Mesangial cell (primary cell): ENCODE measurements at places on chromosomes 7 and 10. TPM values are rescaled to one million over a fixed set of nuclear protein-coding genes. Genes with fewer than 3 reads are reported as not detected.

GNGT1 gene
- total RNA-seq, result not detected in 2 replicates

FGL2 gene
- total RNA-seq, result under 0.01 TPM in 1 of 2 replicates, not detected in the other

SPDYE11 gene
- not detected in 2 replicates for total RNA-seq

MYOZ1 gene
- 0.89 TPM in 1 of 2 replicates, not detected in the other for total RNA-seq

COL28A1 gene
- 0.16 and 0.38 TPM in 2 replicates for total RNA-seq

SEC31B gene
- total RNA-seq, result 2.3 and 3.3 TPM in 2 replicates

GPER1 gene
- total RNA-seq, result 2.6 and 2.9 TPM in 2 replicates

C10orf143 gene
- 0.49 and 1.6 TPM in 2 replicates for total RNA-seq

CYP3A5 gene
- total RNA-seq, result 0.16 and 3.4 TPM in 2 replicates

INA gene
- total RNA-seq, result 2.7 and 2.9 TPM in 2 replicates

HECW1 gene
- total RNA-seq, result under 0.01 and 0.38 TPM in 2 replicates

NME8 gene
- not detected in 2 replicates for total RNA-seq
